Cerebellum (tissue), 4 donors: ENCODE measurements at places on chromosomes 11 and 22. TPM values are rescaled to one million over a fixed set of nuclear protein-coding genes. Genes with fewer than 3 reads are reported as not detected.

The RAB3IL1 gene
- 4.5 TPM for total RNA-seq

The SIPA1 gene
- 10.2 TPM for total RNA-seq

The FAM227A gene
- total RNA-seq, result 14.7 TPM

The ARHGEF17 gene
- 33.0 TPM for total RNA-seq

The OR2AG1 gene
- total RNA-seq, result not detected

The GAB4 gene
- not detected for total RNA-seq

The HORMAD2 gene
- total RNA-seq, result 0.27 TPM

The NDUFS3 gene
- 34.6 TPM for total RNA-seq

The GNAZ gene
- total RNA-seq, result 51.8 TPM

The SLC6A5 gene
- 10.9 TPM for total RNA-seq

The KRTAP5-8 gene
- total RNA-seq, result not detected

The OR51Q1 gene
- total RNA-seq, result not detected

The OR4D5 gene
- total RNA-seq, result not detected

The MYEOV gene
- not detected for total RNA-seq

The FSHB gene
- total RNA-seq, result not detected

The C22orf31 gene
- not detected for total RNA-seq

The LAYN gene
- total RNA-seq, result 1.9 TPM

The ELFN2 gene
- total RNA-seq, result 5.7 TPM

The MYO7A gene
- total RNA-seq, result 3.9 TPM
